ENCODE measurements at places on chromosomes 6 and 20.

DNA sequence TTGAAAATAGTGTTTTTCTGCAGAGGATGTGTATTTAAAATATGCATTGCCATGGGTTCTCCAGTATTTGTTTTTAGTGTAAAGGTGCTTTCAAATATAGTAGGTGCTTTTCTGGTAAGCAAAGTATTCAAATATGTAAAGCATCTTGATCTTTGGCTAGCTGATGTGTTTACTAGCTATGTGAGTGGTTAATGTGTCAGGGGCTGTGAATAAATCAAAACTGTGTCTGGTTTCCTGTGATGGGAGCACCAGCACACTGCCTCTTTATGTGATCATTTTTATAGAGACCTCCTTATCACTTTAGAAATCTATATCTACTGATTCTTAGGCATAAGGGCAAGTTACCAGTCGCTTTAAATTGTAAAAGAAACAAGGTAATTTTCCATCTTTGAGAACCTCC, 388.9 kb upstream of the MAN1A1 start:
- DNase-seq = no peak

DNA sequence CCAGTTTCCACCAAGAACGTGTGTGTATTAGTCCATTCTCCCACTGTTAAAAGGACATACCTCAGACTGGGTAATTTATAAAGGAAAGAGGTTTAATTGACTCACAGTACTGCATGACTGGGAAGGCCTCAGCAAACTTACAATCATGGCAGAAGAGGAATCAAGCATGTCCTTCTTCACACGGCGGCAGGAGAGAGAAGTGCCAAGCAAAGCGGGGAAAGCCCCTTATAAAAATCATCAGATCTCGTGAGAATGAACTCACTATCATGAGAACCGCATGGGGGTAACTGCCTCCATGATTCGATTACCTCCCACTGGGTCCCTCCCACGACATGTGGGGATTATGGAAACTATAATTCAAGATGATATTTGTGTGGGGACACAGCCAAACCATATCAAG, 13.1 kb downstream of the C20orf203 start:
- DNase-seq = no peak

DNA sequence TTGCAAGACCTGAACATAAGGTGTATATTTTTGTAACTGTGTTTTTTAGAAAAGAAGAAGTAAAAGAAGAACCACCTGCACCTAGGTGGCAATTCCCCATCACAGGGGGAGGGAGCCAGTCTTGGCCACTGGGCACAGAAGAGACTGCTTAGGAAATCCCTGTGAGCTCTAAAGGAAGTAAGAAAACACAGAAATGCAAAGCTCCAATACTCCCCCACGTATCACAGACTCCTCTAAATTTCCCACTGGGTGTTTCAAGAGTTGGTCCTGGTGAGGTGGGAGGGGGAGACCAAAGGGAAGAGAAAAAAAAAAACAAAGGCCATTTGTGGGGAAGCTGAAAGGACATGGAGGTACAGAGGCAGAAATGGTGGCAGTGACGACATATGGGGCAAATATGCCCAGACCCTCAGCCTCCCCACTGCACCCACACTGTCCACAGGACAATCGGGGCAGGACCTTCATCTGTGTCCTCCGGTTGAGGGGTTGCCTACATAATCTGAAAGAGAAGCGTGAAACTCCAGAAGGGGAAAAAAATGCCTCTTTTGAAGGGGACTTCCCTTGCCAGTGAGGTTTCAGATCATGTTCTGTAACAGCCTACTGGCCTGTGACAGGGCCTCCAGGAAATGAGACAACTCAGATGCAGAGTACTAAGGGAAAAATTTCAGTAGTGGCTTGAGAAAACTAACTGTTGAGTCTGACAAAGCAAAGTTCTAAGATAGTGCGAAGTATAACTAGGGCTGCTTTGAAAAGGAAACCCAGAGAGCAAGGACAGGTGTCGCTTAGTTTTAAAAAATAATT, 226.2 kb upstream of the MARCKS start:
- DNase-seq = no peak

DNA sequence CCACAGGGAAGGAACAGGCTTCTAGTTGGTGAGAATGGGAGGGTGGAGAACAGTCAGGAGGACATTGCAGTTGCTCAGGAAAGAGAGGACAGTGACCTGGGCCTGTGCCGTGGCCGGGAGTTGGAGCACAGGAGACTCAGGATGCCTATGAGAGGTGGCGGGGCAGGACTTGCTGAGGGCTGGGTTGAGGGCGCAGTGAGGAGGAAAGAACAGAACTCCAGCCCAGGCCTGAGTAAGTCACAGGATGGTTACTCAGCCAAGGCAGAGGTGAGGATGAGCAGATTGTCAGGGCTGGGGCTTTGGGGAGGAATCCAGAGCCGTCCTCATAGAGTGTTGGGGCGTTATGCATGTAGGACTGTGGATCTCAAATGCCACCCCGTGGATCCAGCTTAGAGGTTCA, 21.2 kb downstream of the CST4 start:
- DNase-seq = no peak

DNA sequence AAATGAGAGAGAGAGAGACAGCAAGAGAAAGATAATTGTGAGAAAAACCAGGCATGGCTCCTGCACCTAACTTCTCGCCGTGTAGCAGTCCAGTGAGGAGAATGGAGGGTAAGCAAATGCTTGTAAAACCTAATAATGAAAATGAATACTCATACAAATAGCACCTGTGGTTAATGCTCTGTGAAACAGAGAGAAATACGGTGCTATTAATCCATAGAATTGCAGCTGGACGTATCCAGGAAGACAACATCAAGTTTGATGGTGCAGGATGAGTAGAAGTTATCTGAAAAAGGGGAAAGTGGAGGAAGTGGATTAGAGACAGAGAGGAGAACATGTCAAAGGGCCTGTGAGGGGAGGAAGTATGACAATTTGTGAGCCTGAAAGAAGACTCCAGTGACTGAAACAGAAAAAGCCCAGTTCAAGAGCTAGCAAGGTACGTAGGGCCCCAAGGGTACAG, 89.4 kb upstream of the PAK5 start:
- no peak for DNase-seq
